ENCODE measurements at places on chromosomes 12 and 14. TPM values are rescaled to one million over a fixed set of nuclear protein-coding genes. Genes with fewer than 3 reads are reported as not detected.

TEDC1 gene
- 30.8 TPM for total RNA-seq

TSPAN8 gene
- total RNA-seq = 86.4 TPM

OASL gene
- 0.35 TPM for total RNA-seq

NDUFA12 gene
- 122 TPM for total RNA-seq

All from Caco-2 (cell line).